Suppressor macrophage treated with lipopolysaccharide for 1 hour (primary cell): ENCODE measurements at places on chromosomes 7 and 10.
A peak's percentile ranks its signal among the peaks of the same experiment; 100 is the strongest.

DNA sequence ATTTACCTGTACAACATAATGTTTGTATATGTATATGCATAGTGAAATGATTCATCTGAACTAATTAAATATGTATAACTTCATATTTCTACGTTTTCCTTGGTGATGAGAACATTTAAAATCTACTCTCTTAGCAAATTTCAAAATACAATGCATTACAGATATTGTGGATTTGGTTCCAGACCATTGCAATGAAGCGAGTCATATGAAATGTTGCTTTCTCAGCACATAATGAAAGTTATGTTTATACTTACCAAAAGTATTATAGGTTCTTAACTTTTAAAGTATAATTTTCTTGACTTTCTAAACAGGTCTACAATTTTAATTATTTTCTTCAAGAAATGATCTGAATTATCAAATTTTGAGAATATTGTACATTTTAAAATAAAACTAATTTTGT lies 189.2 kb downstream of the CSTF2T start:
- DNase-seq = no peak

DNA sequence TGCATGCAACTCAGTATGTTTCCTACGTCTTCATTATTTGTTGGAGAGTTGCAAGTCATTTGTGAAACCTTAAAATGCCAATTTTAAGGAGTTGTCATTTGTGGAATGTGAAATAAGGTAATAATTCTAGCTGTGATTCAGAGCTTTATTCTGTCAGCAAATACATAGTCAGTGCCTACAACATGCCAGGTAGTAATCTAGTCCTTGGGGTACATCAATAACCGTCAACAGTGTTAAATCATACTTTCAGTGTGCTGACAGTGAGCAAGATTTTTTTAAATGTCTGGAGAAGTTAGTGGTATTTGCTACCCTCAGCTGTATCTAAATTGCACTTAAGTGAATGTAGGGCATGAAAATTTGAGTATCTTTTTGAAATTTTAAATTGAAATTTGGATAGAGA lies 36.7 kb downstream of the MPLKIP start:
- DNase-seq = no peak

GRCh38 chr7:48390388-48391327 lies 219.4 kb downstream of the ABCA13 start:
- DNase-seq = peak; percentile 75

DNA sequence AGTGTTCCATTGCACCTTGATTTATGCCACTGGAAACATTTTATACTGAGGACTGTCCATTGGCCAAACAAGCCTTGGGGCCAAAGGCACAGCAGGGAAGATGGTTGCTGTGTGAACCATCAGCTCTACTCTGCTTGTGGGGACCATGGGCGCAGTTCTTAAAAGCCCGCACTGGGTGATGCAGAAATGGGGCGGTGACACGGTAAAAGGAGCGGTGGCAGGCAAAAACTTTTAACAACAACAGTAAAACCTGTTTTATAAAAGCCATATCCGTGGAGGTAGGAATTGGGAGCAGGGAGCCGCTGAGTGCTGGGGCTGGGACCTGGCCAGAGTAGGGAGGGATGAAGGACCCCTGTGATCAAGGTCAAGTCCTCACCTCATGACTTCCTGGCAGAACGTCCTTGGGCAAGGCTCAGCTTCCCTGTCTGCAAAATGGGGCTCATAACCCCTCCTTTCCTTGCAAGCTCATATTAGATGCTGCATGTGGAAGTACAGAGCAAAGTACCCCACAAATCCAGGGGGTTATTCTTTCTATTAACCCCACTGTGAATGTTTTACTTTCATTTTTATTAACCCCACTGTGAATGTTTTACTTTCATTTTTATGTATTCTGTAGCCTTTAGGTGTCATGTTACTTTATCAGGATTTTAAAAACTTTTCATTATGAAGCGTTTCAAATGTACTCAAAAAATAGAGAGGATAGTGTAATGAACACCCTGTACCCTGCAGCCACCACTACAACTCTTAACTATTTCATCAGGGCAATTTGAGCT lies 78.3 kb downstream of the GRK5 start:
- DNase-seq = no peak

- DNase-seq = no peak
Observed at GRCh38 chr10:82953331-82953730, 1078.3 kb downstream of the NRG3 start.

GRCh38 chr10:100652406-100653135 lies 92.8 kb upstream of the PAX2 start:
- no peak for DNase-seq

DNA sequence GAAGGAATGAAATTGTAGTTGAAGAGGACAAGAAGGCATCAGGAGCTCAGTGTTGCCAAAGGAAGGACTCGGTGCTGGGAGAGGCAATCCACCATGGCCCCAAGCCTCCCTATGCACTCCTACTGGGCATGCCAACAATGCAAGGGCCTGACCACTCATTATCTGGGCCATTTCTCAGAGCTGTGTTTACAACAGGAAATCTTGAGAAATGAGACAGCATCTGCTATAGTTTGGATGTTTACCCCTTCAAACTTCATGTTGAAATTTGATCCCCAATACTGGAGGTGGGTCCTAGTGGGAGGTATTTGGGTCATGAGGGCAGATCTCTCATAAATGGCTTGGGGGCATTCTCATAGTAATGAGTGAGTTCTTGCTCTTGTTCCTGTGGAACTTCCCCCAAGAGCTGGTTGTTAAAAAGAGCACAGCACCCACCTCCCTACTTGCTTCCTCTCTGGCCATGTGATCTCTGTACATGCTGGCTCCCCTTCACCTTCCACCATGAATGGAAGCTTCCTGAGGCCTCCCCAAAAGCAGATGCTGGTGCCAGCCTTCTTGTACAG lies 50.8 kb upstream of the AOAH start:
- peak; percentile 75 for DNase-seq

DNA sequence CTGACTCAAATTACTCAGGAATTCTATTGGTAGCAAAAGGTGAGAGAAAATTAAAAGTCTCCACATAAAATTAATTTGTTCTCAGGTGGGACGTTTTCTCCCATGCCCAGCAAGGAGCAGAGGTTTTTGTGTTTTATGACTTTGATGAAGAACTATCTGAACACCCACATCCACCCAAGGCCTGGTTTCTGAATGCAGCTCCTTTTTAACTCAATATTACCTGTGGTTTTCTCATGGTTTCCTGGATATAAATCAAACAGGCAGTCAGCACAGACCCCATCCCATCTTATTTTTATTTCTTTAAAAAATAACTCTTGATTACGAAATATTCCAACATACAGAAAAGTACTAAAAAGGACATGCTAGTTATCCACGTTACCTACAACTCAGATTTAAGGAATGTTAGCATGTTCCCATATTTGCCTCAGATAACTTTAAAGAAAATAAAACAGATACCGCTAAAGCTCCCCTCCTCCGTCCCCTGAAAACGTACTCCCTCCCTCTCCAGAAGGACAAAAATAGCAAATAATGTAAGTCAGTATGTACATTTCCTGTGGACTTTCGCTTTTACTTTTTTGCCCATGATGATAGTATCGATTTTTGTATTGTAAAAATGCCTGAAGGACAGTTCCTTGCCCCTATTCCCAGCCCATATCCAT lies 43.4 kb downstream of the GLI3 start:
- DNase-seq = no peak

GRCh38 chr7:112433289-112433688 lies 17.0 kb upstream of the IFRD1 start:
- DNase-seq = no peak

DNA sequence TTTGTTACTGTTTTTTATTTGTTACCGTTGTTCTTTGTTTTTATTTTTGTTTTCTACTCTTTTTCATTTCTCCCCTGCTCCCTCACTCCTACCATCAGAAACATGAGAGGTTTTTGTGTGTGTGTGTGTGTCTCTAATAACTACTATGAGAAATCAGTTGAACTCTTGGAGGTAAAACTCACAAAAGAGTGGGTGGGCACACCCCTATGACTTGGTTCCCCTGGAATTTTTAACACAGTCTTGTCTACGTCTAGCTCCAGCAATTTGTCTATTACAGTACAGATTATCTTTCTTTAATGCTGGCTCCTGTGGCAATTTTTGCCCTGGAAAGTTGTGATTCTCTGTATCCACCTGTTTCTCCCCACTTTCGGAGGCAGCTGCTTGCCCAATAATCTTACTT lies 56.2 kb downstream of the AOAH start:
- DNase-seq = no peak

DNA sequence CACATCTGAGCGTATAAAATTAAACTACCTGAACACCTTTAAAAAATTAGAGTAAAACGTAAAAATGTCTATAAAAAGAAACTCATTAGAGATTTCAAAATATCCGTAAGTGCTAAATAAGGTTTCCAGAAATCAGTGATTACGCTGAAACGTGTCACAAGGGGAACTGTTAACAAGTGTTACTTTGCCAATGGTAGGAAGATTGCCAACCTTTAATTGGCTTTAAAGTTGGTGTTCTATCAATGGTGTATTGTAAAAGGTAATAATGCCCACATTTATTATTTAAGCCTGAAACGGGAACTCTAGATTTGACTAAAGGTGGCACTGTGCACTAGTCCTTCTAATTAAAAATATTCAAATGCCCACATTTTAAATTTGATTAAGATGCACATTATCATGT lies 37.8 kb upstream of the HIBADH start:
- no peak for DNase-seq

DNA sequence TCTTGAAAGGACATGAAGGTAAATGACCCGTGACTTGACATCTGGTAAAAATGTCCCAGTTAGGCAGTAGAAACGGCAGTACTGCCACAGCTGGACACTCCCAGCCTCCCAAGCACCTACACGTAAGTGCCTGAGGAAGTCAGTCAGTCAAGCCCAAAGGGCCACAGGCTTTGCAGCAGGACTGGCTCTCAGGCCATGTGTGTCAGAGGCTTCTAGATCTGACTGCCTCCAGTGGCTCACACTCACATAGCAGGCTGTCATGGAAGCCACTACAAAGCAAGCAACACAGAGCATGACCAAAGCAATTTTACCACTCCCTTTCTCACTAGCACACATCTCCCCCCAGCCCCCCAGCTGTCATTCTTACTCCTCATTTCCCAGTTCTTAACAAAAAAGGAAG lies 17.8 kb upstream of the CCNJ start:
- peak; percentile 20 for DNase-seq

GRCh38 chr7:30181736-30182522 lies 47.1 kb downstream of the MTURN start:
- peak; percentile 68 for DNase-seq

DNA sequence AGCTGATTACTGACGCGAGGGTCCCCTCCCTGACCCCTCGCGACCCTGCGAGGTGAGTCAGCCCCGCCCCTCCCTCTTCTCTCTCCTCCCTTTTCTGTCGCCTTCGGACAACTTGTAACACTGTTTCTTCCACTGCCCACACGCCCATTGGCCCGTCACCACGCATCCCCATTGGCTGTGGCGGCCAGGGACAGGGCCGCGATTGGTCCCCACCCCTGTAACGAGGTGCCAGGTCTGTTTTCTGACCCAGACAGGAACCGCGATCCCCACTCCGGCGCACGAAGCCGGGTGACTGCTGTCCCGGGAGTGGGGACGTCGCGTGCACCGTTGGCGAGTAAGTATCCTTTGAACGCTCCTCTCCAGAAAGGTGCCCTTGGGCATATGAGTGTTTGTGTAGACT lies at the start of gene STRA8:
Gene STRA8 (plus strand): TSS at position 269 of the 400 bp plus-strand sequence. CDS start 6,687 bp downstream, outside the sequence.
- no peak for DNase-seq

- peak; percentile 57 for DNase-seq
Observed at GRCh38 chr10:14751921-14752320, 22.8 kb downstream of the FAM107B start.

GRCh38 chr7:27277628-27278027 lies 35.0 kb downstream of the EVX1 start:
- DNase-seq = no peak

- DNase-seq = peak; percentile 69
Observed at GRCh38 chr10:132329565-132330485, 2.2 kb upstream of the LRRC27 start.

DNA sequence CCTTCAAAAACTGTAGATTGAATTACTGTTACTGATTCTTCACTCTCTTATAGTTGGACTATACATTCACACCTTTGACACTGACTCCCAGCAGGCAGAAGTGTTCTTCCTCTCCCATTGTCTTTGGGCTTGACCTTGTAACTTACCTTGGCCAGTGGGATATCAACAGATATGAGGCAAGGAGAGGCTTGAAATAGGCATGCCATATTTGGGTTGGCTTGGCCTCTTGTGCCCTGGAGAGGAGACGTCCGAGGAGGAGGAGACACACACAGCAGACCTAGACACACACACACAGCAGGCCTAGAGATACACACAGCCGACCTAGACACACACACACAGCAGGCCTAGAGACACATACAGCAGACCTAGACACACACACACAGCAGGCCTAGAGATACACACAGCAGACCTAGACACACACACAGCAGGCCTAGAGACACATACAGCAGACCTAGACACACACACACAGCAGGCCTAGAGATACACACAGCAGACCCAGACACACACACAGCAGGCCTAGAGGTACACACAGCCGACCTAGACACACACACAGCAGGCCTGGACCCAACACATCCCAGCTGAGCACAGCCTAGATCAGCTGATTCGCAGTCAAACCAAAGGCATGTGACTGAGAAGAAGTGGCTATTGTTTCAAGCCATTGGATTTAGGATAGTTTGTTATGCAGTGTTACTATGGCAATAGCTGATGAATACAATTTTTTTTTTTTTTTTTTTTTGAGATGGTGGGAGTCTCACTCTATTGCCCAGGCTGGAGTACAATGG lies 12.5 kb upstream of the GNA12 start:
- DNase-seq = no peak

DNA sequence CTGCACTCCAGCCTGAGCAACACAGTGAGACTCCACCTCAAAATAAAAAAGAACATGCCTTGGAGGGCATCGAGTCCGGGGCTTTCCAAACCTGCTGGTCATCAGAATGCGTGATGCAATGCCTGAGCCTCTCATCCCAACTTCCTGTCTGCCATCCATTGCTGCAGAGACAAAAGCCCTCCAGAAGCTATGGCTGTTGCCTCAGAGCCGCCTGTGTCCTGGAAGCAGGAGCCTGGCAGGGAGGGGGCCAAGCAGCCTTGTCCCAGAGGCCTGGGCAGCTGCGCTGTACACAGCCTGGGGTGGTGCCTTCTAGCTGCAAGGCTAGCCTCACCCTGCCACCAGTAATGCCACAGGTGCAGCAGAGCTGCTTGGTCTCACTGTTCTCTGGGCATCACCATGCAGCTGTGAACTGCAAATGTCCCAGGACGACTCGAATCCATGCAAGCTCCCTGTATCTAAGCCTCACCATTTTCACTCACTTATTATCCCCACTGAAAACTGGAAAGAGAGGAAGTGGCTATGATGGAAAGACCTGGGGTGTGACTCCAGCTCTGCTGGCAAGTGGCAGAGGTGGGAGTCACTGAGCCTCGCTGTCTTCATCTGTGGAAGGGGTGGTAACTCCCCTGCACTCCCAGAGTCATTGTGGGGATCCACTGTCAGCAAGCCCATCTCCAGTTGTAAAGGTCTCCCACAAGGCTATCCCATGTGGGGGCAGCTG lies 7.0 kb downstream of the ALOX5 start:
- peak; percentile 91 for DNase-seq

GRCh38 chr7:99170730-99171074 lies 26.8 kb upstream of the SMURF1 start:
- no peak for DNase-seq

DNA sequence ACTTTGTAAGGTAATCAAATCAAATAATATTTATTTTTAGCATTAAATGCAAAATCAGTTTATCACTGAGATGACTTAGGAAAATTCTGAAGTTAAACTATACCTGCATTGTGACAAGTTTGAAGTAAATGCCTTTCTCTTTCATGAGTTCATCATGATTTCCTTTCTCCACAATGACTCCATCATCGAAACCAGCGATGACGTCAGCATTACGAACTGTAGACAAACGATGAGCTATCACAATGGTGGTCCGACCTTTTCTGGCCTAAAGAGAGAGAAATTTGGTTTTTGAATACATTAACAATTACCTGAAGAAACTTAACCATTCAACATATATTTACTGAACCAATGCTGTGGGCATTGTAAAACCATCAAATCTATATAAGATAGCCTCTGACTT lies 54.9 kb downstream of the ABCB1 start:
- DNase-seq = no peak
